ENCODE measurements at places on chromosomes 1 and 21. TPM values are rescaled to one million over a fixed set of nuclear protein-coding genes. Genes with fewer than 3 reads are reported as not detected.

The KLHL21 gene
- total RNA-seq: 29.4 TPM

The PLPPR5 gene
- not detected for total RNA-seq

GRCh38 chr1:109277434-109278204 lies 5.3 kb downstream of the PSRC1 start:
- peak; percentile 71 for DNase-seq

DNA sequence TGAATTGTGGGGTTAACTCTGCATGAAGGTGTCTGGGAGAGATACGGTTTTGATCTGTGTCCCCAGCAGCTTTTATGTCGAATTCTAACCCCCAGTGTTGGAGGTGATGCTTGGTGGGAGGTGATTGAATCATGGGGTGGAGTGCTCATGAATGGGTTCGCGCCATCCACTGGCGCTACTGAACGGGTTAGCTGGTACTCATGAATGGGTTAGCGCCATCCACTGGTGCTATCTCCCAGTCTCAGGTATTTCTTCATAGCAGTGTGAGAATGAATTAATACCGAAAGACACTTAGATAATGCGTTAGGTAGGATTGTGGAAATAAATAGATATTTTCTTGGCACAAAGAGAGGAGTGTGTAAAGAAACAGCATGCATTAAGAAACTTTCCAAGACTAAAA lies 32.9 kb upstream of the CLDN8 start:
- DNase-seq: no peak

GRCh38 chr1:185156288-185156853 lies 382 bp downstream of the TRMT1L start:
- DNase-seq: no peak

DNA sequence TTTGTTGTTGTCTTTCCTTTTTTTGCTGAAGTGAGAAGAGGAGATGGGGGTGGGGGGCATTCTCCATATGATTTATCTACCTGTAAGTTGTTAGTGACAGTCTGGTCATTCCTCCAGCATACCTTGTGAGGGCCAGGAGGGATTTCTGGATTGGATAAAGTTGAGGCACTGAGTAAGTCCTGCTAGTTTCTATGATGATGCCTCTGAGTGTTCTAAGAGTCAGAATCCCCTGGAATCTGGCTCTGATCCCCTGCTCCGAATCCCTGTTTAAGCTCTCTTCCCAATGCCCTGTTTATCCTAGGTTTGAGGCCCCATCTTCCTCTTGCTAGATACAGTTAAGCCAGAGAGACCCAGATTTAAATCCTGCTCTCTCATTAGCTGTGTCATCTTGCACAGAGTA lies 83.2 kb upstream of the HOOK1 start:
- no peak for DNase-seq

DNA sequence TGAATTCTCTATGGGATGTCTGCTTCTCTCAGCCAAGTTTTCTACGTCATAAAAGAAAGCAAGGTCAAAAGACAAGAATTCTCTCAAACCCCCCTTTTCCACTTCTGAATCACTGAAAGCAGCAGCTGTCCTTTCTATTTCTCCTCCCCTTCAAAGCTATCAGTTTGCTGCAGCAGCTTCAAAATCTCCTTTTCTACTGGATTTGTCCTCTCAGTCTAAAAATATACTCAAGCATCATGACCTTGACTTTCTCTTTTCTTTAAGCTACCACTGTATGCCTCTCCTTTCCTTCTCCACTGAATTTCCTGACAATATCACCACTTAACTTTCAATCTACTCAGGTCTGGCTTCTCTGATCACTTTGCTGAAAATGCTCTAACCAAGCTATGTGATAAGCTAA lies 1.9 kb downstream of the WDR64 start:
- no peak for DNase-seq

The SDCCAG8 gene
- total RNA-seq: 9.1 TPM

GRCh38 chr1:48627486-48627885 lies 149.2 kb downstream of the BEND5 start:
- DNase-seq: no peak

GRCh38 chr1:64581843-64582185 lies 111.9 kb downstream of the CACHD1 start:
- no peak for DNase-seq

GRCh38 chr1:217712925-217713597 lies 81.9 kb downstream of the SPATA17 start:
- DNase-seq: no peak

DNA sequence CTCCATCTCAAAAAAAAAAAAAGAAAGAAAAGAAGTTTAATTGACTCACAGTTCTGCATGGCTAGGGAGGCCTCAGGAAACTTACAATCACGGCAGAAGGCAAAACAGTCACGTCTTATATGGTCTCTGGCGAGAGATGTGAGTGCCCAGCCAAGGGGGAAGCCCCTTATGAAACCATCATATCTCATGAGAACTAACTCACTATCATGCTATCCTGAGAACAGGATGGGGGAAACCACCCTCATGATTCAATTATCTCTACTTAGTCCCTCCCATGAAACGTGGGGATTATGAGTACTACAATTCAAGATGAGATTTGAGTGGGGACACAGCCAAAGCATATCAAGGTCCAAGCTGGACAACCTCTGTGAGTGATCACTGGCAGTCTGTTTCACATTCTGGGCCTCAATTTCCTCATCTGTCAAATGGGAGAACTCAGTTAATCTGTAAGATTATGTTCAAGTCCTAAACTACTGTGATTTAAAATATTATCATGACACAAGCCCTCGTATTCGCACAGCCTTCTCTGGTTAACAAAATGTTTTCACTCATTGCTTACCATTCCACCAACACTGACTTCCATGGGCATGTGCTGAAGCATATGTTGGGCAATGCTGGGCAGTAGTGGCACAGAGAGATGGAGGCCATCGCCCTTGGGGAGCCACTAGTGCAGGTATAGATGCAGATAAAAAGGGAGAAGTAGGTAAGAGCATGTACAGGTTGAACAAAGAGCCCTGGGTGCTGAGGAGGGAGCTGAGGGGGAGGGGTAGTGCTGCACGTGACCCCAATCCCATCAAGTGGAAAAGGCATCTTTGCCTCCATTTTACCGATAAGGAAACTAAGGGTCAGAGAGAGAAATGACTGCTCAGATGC lies 46.2 kb upstream of the SLC2A1 start:
- no peak for DNase-seq

DNA sequence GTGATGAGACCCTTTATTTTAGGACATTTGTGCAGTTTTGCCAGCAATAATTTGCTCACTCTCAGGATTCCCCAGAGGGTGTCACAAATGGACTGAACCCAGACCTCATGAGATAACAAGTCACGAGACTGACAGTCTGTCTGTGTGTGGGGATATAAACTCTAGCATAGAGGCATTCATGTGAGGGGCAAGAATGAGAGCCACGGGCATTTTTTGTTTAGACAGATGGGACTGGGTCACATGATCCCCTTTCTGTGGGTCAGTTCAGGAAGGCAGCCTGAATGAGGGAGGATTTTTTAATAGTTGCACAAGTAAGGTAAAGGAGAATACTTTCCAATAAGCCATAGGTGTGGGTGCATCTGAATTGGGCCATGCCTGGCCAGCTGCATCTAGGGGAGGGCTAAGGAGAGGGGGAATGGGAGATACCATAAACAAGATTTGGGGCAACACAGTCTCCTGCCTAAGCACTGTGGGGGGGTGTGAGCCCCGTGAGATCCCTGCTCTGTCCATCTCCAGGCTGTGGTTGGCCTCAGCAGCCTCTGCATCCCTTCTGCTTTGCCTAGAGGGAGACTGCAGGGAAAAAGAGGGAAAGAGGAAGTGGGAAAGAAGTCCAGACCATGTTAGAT lies 66.6 kb downstream of the NAV1 start:
- DNase-seq: no peak

DNA sequence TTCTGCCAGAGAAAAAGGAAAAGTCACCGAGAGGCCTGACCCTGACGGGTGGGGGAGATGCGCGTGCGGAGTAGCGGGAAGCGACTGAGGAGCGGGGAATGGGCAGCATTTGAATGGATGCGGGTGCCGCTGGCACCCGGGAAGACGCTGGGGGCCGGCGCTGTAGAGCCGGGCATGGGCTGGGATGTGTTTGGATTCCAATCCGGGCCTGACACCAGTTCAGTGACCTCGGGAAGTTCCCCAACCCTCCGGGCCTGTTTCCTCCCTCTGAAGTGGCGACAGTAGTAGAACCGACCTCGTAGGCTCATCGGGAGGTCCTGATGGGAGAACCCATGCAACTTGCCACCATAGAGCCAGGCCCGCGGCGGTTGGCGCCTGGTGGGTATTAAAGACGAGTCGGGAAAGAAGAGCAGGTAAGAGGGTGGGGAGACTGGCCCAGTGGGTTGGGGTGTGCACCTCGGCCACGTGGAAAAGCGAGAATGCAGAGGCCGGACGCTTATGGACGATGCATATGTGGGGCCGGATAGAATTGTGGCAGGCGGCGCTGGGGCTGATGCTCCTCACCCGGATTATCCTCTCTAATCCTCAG lies 642 bp upstream of the SLC16A1 start:
- DNase-seq: no peak

DNA sequence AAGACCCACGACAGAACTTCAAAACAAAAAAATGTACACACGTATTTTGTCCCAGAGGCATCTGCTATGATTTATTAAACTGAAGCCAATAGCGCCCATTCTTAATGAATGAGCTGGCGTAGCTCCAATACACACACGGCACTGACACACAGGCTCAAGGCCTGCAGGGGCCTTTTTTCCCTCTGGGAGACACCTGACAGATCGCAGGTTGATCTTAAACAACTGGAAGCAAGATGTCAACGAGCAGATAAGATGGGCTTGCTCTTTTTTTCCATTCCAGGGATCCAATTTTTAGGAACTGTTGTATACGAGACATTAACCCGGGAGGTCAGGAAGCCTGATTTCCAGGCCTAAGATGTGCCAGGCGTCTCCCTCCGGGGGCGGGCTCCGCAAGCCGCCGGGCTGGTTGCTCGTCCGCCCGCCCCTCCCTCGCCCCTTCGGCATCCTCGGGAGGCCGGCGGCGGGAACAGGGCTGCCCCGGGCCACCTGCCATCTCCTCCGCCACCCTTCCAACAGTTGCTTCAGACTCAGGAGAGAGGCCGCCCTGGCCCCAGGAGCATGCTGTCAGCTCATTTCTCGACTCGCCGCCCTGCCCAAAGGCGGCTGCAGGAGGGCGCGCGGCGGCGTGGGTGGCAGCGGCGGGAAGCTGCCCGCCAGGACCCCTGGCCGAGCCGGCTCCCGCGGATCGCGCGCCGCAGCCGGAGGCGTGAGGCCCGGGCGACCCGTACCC lies 735 bp downstream of the TTC13 start:
- peak; percentile 49 for DNase-seq

DNA sequence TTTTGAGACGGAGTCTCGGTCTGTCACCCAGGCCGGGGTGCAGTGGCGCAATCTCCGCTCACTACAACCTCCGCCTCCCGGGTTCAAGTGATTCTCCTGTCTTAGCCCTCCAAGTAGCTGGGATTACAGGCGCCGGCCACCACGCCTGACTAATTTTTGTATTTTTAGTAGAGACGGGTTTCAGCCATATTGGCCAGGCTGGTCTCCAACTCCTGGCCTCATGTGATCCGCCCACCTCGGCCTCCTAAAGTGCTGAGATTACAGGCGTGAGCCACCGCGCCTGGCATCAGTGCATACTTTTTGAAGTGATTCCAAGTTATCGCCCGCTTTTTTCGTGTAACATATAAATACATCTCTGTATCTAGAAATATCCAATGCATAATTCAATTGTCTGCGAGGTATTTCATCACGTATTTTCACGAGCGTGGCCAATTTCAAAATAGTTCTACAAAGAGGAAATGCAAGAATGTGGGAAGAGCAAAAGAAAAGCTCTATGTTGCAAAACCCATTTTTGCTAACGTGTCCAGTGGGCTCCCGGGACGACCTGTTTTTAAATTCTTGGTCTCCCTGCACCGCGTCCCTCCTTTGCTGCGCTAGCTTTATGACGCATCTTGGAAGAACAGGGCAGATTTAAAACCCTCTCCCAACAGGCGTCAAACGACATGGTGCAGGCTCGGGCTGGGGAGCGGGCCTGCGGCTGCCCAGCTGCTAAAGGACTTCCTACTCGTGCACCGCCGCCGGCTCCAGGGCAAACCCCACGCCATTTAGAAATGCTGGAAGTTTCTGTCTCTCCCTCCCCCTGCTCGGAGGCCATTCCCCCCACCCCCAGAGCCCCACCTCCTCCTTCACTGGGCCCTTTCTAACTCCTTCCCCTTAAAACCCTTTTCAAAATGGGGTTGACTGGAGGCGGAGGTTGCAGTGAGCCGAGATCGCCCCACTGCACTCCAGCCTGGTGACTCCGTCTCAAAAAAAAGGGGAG lies 923 bp upstream of the IFNGR2 start:
- DNase-seq: peak; percentile 61

The OR10J1 gene
- total RNA-seq: not detected

DNA sequence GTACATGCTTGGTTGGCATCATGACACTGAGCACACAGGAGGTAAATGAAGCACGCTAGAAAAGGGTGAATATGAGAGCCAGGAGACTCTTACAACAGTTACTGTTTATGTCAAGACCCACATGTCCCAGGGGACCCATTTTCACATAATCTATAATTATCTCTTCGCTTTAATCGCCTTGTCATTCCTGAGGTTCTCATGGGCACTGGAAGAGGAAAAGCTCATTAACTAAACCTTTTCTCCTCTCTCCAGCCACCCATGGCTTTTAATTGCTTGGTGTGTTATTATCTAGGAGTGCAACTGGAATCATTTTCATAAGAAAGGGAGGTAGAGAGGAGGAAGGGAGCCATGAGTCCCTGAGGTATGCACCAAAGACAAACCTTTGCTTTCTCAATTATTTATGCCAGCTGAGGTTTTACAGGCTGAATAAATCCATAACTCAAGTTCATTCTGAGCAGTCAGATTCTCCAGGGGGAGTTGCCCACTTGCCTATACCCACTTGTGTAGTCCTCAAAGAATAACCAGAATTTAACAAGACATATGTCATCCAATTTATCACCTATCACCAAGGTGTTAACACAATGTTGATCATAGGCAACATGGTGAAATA lies 77.4 kb downstream of the ACBD6 start:
- DNase-seq: peak; percentile 97

DNA sequence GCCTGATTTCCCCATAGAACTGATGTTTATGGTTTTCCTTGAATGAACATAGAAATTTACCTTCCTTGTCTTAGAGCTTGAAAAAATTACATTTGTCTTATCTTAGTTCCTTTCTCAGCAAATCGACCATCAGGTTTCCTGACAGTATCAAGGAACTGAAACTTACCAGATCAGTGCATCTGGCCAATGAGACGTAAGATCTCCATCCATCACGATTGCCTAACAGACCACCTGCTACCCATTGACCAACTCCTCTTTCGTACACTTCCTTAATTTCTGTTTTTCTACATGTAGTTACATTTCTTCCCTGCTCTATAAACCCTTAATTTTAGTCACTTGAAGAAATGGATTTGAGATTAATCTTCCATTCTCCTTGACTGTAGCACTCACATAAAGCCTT lies 57.4 kb upstream of the TMPRSS15 start:
- no peak for DNase-seq

DNA sequence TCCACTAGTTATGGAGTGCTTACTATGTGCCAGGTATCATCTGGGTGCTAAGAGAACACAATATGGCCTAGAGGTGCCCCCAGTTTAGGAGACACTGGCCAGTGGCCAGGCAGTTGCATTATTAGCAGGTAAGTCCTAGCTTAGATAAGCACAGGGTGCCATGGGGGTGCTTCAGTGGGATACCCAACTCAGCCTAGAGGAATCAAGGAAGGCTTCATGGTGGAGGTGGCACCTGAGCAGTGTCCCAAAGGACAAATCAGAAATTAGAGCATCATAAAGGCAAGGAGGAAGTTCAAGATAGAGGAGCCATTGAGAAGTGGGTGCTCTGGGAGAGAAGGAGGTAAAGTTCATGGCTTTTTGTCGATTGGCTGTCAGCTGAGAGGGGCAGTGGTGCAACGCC lies 31.9 kb upstream of the PKP1 start:
- no peak for DNase-seq

The FAM72B gene
- 20.4 TPM for total RNA-seq

Data from A673 (cell line).